Lower lobe of right lung (tissue), 2 donors: ENCODE measurements at places on chromosomes 2 and 18. TPM values are rescaled to one million over a fixed set of nuclear protein-coding genes. Genes with fewer than 3 reads are reported as not detected.

Gene CXCR1
- total RNA-seq, result 10.4 TPM

Gene FNDC4
- 1.6 TPM for total RNA-seq

Gene CFC1
- total RNA-seq, result not detected

Gene TLX2
- not detected for total RNA-seq

Gene DCDC2C
- not detected for total RNA-seq

Gene VAPA
- 235 TPM for total RNA-seq

Gene GFPT1
- total RNA-seq, result 59.9 TPM

Gene CNDP1
- not detected for total RNA-seq

Gene CRYGC
- not detected for total RNA-seq

GRCh38 chr2:190714958-190715357 is 66.1 kb downstream of the NAB1 start:
- H3K4me3 ChIP-seq, result no peak overlapping the region
- H3K4me1 ChIP-seq, result peaks cover 10% of the 10 kb centered on the region
- no peaks in the 10 kb centered on the region for H3K36me3 ChIP-seq

DNA sequence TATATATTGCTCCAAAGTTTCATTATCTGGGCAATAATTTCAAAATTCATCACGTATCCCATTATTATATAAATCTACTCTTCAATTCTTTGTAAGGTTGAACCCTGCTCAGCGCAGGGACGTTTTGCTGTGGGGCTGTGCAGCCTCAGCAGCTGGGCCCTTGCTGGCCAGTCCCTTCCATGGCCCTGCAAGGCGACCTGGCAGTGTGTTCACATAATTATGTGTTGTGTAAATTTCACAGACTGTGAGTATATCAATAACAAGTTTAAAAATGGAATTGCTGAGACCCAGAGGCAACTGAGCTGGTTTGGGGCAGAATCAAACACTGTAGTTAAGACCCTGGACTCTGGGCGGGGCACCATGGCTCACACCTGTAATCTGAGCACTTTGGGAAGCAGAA is 16.1 kb upstream of the MAL start:
- no peak overlapping the region for H3K27ac ChIP-seq
- no peaks in the 10 kb centered on the region for H3K4me1 ChIP-seq
- H3K4me3 ChIP-seq, result no peak overlapping the region
- DNase-seq, result no peak

- H3K4me1 ChIP-seq, result no peaks in the 10 kb centered on the region
- no peak for DNase-seq
- H3K27ac ChIP-seq, result no peak overlapping the region
- H3K36me3 ChIP-seq, result no peaks in the 10 kb centered on the region
- H3K4me3 ChIP-seq, result no peak overlapping the region
These were observed 209.7 kb upstream of the KCNJ3 start for GRCh38 chr2:154488801-154489200.

- no peak for DNase-seq
- no peaks in the 10 kb centered on the region for H3K36me3 ChIP-seq
- H3K4me1 ChIP-seq, result no peaks in the 10 kb centered on the region
- H3K27me3 ChIP-seq, result no peaks in the 10 kb centered on the region
- H3K4me3 ChIP-seq, result no peak overlapping the region
- no peak overlapping the region for H3K27ac ChIP-seq
These were observed 801.9 kb upstream of the CELF4 start for GRCh38 chr18:38367473-38367872.

DNA sequence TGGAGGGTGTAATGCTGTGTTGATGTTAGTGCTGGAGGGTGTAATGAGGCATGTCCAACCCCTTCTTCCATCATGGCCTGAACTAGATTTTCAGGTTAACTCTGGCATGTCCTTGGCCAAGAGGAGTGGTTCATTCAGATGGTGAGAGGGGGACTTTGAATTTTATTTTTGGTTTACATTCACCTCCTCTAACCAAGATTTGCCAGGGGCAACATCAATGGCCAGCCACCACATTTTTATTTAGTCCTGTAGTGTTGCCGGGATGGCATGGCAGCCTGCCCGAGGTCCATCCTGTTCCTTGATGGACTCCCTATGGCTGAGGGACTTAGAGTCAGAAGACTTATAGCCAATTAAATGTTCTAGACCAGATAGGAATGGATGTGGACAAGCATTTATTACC is 484.6 kb upstream of the HS6ST1 start:
- no peaks in the 10 kb centered on the region for H3K36me3 ChIP-seq
- no peaks in the 10 kb centered on the region for H3K4me1 ChIP-seq
- H3K27me3 ChIP-seq, result no peaks in the 10 kb centered on the region
- no peak for DNase-seq
- H3K4me3 ChIP-seq, result no peak overlapping the region

- no peak for DNase-seq
- no peak overlapping the region for H3K4me3 ChIP-seq
- no peak overlapping the region for H3K27ac ChIP-seq
- H3K4me1 ChIP-seq, result no peaks in the 10 kb centered on the region
- H3K36me3 ChIP-seq, result no peaks in the 10 kb centered on the region
These were observed 334.4 kb upstream of the DLGAP1 start for GRCh38 chr18:4789506-4789905.

DNA sequence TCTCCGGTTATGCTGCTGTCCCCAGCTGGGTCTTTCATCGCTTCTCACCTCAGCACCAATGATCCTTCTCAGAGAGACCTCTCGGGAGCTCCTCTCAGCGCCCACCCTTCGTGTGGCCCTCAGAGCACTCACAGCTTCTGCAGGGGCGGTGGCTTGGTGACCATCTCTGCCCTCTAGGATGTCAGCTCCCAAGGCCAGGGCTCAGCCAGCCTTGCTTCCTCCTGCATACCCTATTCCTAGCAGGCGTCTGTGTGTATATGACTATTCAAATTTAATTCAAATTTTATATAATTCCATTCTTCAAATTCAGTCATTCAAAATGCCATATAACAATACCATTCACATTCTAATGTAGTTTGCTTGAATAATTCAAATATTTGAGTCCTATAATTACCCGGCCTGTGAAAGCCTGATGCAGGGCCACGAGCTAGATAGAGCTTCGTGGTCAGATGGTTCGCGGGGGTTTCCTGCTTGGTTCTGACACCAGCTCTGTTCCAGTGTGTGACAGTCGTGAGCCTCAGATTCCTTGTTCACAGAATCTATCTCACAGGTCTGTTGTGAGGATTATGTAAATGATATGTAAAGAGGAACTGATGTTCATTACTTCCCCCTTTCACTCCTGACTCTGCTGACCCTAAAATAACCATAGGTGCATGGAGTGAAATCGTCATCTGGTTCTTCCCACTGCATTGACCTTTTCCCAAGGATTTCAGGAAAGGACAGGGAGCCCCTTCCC is 94.0 kb upstream of the CNGA3 start:
- no peak overlapping the region for H3K4me3 ChIP-seq
- no peaks in the 10 kb centered on the region for H3K36me3 ChIP-seq
- H3K4me1 ChIP-seq, result no peaks in the 10 kb centered on the region
- H3K27ac ChIP-seq, result no peak overlapping the region
- no peaks in the 10 kb centered on the region for H3K27me3 ChIP-seq
- no peak for DNase-seq

- H3K4me1 ChIP-seq, result no peaks in the 10 kb centered on the region
- H3K27ac ChIP-seq, result no peak overlapping the region
- no peaks in the 10 kb centered on the region for H3K36me3 ChIP-seq
- peaks cover 4% of the 10 kb centered on the region for H3K27me3 ChIP-seq
- no peak for DNase-seq
These were observed 51.3 kb upstream of the ODC1 start for GRCh38 chr2:10499275-10499907.

- H3K4me1 ChIP-seq, result peaks cover 2% of the 10 kb centered on the region
- DNase-seq, result no peak
- H3K36me3 ChIP-seq, result no peaks in the 10 kb centered on the region
- H3K27ac ChIP-seq, result no peak overlapping the region
- H3K4me3 ChIP-seq, result no peak overlapping the region
- no peaks in the 10 kb centered on the region for H3K27me3 ChIP-seq
These were observed 6.1 kb upstream of the CYRIA start for GRCh38 chr2:16671760-16672159.

DNA sequence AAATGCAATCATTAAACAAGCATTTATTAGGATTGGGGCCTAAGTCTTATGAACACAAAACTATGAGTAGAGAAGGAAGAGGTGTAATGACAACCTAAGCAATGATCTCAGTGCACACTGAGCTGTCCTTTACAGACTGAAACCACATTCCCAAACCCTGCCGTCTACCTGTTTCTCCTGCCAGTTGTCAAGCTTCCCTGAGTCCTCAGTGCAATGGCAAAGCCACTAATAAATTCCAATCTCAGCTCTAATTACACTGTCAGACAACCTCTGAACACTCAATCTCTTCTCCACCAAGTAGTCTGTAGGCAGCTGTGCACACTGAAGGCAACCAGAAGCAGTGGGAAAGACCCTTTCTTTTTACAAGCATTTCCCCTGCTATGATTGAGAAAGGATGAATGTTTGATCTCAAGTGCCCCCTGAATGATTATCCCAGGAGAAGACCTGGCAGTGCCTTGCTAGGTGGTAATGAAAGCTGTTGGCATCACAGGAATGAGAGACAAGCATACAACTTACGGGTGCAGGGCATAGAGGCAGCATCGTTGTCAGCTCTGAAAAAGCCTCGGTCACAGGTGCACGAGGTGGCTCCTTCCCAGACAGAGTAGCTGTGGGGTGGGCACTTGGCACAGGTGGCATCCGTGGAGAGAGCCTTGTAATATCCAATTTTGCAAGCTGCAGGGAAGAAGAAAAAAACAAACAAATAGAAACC is 71.4 kb downstream of the EPHA4 start:
- H3K4me1 ChIP-seq, result peaks cover 9% of the 10 kb centered on the region
- no peaks in the 10 kb centered on the region for H3K27me3 ChIP-seq
- DNase-seq, result no peak
- no peaks in the 10 kb centered on the region for H3K36me3 ChIP-seq

DNA sequence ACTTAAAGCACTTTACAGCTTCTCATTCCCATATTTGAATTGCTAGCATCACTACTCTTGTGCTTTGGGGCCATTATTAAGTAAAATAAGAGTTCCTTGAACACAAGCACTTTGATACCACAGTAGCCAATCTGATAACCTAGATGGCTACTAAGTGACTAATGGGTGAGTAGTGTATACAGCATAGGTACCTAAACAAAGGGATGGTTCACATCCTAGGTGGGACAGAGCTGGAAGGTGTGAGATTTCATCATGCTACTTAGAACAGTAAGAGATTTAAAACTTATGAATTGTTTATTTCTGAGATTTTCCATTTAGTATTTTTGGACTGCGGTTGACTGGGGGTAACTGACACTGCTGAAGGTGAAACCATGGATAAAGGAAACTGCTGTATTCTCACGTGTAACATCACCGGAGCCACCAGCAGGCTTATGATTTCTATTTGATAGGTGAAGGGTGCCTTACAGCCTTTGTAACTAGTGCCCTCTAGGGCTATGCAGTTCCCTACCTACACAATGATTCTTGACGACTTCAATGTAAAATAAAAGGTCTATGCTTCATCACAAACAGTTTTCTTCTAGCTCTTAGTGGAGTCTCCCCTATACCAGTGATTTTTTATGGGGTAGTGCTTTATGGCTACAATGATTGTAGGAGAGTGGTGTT is 22.1 kb upstream of the CRIM1 start:
- H3K36me3 ChIP-seq, result no peaks in the 10 kb centered on the region
- no peak for DNase-seq
- no peaks in the 10 kb centered on the region for H3K4me1 ChIP-seq

DNA sequence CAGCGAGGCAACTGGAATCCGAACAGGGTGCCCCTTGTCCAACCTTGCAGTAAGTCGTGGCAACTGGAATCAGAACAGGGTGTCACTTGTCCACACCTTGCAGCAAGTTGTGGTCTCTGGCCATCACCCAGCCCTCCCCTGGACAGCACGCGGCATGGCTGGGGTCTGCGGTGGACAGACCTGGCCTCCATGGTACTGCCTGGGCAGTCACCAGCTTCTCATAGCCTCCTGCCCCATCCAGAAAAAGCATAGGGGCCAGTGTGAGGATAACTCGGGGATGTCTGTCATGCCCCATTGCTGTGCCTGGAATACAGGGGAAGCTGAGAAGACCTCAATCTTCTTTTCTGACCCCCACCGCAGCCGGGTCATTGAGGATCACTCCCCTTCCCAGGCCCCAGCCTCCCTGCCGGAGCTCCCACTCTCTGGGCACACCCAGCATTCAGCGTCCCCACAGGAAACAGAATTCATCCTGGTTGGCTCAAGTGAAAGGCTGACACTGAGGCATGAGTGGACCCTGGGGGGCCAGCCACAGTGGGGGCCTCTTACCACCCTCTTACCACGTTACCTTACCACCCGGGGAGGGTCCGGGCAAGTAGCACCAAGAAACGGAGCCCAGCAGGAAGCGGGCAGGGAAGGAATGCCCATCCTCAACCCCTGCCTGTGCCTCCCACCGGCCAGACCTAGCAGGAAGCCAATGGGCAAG is 68.0 kb upstream of the RAB6C start:
- no peak overlapping the region for H3K4me3 ChIP-seq
- no peak overlapping the region for H3K27ac ChIP-seq
- no peaks in the 10 kb centered on the region for H3K4me1 ChIP-seq
- no peaks in the 10 kb centered on the region for H3K27me3 ChIP-seq
- DNase-seq, result no peak

- H3K36me3 ChIP-seq, result no peaks in the 10 kb centered on the region
- no peaks in the 10 kb centered on the region for H3K27me3 ChIP-seq
- no peak for DNase-seq
- no peak overlapping the region for H3K27ac ChIP-seq
- H3K4me3 ChIP-seq, result no peak overlapping the region
These were observed 262.3 kb downstream of the TRIB2 start for GRCh38 chr2:12979066-12979465.

DNA sequence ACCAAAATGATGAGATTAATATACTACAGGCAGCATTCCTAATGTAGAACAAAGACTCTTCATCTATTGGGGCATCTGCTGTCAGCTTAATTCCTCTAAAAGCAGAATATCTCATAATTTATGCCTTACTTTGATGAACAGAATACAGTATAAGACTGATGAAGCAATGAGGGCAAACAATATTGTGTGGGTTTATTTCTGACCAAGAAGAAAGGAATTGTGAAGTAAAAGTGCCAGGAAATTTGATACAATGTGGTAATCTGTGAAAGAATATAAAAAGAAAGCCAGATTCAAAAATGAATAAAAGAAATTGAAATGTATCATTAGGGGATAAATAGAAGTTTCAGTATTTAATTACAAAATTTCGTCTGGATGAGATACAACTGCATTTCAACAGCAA is 78.8 kb upstream of the TTC21B start:
- no peak for DNase-seq
- H3K27me3 ChIP-seq, result no peaks in the 10 kb centered on the region
- H3K4me3 ChIP-seq, result no peak overlapping the region
- no peak overlapping the region for H3K27ac ChIP-seq

GRCh38 chr2:7007846-7008741 is 90.9 kb downstream of the RNF144A start:
- peak overlapping the region; percentile 51 for H3K27ac ChIP-seq
- H3K36me3 ChIP-seq, result no peaks in the 10 kb centered on the region
- peak overlapping the region; percentile 24 for H3K4me3 ChIP-seq
- peaks cover 41% of the 10 kb centered on the region for H3K4me1 ChIP-seq
- no peaks in the 10 kb centered on the region for H3K27me3 ChIP-seq

DNA sequence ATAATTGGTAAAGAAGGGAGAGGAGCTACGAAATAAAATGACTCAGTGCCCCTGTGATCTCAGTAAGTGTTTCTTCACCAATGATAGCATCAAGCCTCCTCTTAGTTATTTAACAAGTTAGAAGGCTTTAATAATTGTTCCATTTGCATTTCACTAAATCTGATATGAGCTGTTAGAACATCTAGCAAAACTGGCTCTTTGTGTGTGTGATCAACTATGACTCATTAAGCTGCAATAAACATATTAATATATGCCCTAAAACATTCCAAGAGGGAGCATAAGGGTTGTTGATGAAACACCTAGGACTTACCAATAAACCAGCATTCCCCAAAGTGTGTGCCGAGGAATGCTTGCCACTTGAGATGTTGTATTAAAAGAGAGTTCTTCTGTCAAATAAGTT is 115.2 kb downstream of the OSBPL6 start:
- H3K27me3 ChIP-seq, result no peaks in the 10 kb centered on the region
- DNase-seq, result no peak
- H3K4me3 ChIP-seq, result no peak overlapping the region
- no peaks in the 10 kb centered on the region for H3K36me3 ChIP-seq
- peaks cover 6% of the 10 kb centered on the region for H3K4me1 ChIP-seq
- no peak overlapping the region for H3K27ac ChIP-seq
